ENCODE measurements at places on chromosomes 1 and 21. TPM values are rescaled to one million over a fixed set of nuclear protein-coding genes. Genes with fewer than 3 reads are reported as not detected.

Gene ATAD3C
- total RNA-seq = 1.4 TPM

Gene SOX13
- total RNA-seq = 9.1 TPM

Gene TMPRSS2
- total RNA-seq = not detected

Gene SPRR2F
- total RNA-seq = not detected

Gene CD1D
- not detected for total RNA-seq

- DNase-seq = no peak
These were observed 11.9 kb downstream of the RPS6KA1 start for GRCh38 chr1:26541431-26541815.

DNA sequence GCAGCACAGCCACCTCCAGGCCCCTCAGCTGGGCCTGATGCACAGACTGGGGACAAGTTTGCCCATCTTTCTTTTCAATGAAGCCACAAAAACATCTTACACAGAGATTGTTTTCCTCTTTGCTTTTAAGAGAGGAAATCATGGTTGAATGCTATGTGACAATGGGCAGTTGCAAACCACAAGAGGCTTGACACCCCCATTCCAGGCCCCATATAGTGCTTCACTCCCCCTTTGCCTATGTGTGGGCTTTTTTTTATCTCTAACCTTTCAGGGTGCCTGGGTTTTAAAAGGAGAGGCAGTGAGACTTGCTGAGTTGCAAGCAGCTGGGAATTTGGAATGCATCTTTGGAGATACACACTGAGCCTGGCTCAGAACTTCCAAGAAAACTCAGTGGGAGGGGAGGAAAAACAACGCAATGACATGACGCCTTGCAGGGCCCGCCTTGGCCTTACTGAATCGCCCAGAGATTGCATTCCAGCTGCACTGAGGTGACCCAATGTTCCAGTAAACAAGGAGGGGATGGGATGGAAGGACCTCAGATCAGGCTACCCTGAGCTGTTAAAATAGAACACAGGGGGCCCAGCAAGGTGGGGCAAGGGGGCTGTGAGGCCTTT, 145.2 kb upstream of the ZNF648 start:
- DNase-seq = no peak

DNA sequence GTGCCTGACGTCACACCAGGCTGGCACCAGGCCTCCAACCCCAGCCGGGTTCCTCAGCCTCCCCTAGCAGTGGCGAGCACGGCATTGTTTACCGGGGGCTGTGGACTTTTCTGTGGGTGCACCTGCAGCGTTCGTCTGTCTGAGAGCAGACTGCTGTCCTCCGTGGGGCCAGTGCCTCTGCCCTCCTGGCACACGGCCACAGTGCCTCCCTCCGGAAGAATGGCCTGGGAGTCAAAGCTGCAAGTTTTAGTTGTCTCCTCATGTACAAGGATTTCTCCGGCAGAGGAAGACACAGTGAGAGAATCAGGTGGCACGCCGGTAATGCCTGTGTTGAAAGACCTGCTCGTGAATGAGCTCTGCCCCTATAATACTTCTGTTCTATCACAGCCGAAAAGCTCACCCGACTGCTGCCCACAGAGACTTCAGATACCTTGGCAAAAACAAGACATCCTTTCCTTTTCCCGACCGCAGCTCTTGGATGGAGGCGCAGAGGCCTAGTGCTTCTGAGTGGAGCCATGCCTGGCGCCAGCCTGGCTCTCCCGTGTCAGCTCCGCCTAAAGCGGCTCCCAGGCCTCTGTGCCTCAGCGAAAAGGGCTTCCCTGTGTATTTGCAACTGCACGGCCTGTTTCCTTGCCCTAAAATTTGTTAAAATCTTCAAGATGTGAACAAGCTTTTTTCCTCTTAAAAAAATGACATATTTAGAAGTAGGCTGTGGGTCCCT, 71.4 kb downstream of the AGPAT3 start:
- DNase-seq = no peak

GRCh38 chr1:53581476-53581875, 122.3 kb downstream of the DMRTB1 start:
- peak; percentile 33 for DNase-seq

- DNase-seq = peak; percentile 49
These were observed 56.6 kb upstream of the EDN2 start for GRCh38 chr1:41540886-41541591.

DNA sequence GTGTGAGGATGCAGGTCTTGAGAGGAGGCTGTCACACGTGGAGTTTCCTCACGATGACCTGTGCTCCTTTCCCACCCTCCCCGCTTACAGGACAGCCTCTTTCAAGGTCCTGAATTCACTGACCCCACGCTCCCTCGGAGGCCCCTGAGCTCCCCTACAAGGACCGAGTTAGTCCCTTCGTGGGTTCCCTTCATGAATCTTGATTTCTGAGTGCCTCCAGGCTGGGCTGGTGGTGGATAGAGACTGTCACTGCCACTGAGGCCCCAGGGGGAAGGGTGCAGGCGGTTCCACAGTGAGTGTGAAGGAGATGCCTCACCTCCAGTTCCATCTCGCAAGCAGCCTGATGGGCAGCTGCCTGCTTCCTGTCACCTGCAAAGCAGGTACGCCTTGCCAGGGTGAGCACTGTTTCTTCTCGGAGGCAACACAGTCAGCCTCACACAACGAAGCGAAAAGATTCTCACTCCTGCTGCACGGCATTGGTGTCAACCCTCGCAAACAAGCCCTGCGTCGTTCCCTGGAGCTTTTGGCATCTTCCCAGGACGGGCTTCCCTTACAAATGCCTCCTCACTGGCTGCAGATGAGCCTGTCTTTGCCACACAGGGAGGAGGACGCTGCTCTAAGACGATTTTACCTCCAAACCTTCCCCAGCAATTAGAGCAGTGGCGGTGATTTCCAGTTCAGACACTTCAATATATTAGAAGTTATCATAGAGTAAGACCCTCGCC, 26.7 kb upstream of the PCP4 start:
- DNase-seq = peak; percentile 57

- DNase-seq = no peak
These were observed 45.4 kb upstream of the USP1 start for GRCh38 chr1:62391369-62391971.

DNA sequence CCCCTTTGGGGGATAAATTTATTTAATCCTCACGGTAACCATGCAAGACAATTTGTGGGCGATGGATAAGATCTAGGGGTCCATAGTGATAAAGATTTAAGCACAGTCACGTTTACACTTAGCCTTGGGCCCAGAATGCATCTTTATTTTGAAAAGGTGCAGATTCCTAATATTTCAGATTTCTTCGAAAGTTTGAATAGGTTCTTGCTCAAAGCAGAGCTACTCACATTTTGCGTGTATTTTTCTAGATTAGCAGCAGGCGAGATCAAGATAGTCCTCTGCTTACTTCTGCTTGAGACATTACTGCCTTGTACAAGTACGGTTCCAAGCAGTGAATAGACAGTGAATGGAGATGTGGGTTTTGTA, 647 bp downstream of the TSEN15 start:
- DNase-seq = no peak

Measured in chondrocyte (in vitro differentiated cells).